ENCODE measurements at places on chromosomes 11 and 22.

GRCh38 chr11:11025087-11025486 is 167.2 kb upstream of the ZBED5 start:
- DNase-seq: no peak

GRCh38 chr11:121767433-121767832 is 314.7 kb upstream of the SORL1-AS1 start:
- DNase-seq: no peak

DNA sequence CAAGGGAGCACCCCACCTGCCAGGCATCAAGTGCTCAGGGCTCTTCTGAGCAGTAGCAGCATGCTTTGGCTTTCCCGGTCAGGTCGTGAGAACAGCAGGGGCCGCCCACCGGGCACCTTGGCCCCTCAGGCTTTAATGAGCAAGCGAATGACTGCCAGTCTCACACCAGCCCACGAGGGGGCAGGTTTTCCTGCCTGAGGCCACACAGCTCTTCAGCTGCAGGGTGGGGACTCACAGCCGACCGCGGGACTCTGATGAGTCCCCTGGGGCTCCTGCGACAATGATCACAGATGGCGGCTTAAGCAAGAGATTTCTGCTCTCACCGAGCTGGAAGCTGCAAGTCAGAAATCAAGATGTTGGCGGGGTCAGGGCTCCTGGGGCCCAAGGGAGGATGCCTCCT is 14.3 kb upstream of the FGF19 start:
- DNase-seq: no peak

DNA sequence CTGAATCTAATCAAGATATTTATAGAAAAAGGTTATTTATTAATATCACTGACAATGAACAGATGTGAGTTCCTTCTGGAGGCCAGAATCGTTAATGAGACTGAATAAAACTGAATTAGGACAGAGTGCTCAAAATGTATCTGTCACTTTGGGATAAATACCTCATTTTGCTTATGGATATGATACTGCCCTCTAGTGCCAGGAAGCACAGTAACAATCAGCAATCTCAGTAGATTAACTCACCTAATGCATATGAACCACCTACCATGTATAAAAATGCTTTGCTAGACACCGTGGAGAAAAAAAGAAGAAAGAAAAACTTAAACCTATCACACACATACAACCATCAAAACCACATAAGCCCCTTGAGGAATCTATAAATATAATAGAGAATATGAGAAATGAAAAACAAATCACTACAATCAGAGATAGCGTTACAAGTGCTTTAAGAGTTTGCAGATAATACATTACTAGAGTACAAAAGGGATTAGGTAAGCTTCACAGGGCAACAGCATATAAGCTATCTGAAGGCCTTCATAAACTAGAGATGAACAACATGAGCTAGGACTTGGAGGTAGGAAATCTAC is 117.4 kb downstream of the SGSM3 start:
- no peak for DNase-seq

DNA sequence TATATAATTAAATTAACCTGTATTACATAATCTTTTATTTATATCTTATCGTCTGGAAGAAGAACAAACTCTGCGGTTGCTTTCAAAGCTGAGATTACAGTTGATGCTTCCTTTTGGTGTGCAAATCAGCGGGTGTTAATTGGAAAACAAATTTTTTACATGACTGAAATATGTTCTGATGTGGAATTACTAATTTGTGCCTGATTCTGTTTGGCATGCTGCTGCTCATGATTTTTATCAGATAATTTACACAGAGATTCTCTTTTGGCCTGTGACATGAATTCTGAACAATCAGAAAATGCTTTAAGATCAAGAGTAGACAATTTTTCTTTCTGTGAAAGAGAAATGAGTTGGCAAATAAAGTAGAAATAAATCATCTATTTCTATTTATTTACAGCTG is 510.8 kb downstream of the NELL1 start:
- no peak for DNase-seq

DNA sequence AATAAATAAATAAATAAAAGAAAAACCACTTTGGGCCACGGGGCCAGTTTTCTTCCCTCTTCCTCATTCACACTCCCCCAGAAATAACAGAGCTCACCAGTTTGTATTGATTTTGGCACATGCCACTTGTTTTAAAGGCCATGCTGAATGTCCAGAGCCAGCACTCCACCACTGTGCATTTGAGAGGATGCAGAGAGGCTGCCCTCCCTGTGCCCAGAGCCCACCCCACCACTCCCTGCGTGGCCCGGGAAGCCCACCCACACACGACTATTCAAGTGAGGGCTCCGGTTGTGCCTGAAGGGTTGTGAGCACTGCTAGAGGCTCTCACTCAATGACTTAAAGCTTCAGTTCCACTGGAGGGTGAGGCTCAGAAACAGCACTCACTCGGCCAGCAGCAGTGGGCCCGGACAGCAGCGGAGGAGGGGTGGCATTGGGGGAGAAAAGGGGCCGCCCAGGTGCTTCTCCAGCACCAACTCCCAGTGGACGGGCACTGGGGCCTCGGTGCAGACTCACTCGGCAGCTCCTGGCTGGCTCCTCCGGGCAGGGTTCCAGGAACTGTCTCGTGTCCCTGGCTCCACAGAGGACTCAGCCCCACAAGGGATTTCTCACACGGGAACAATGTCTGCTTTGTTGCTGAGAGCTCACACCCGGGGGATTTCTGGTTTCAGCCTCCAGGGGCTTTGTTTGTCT is 112.7 kb downstream of the SHANK2 start:
- DNase-seq: no peak

GRCh38 chr22:27705408-27706080 is 96.0 kb downstream of the MN1 start:
- no peak for DNase-seq

DNA sequence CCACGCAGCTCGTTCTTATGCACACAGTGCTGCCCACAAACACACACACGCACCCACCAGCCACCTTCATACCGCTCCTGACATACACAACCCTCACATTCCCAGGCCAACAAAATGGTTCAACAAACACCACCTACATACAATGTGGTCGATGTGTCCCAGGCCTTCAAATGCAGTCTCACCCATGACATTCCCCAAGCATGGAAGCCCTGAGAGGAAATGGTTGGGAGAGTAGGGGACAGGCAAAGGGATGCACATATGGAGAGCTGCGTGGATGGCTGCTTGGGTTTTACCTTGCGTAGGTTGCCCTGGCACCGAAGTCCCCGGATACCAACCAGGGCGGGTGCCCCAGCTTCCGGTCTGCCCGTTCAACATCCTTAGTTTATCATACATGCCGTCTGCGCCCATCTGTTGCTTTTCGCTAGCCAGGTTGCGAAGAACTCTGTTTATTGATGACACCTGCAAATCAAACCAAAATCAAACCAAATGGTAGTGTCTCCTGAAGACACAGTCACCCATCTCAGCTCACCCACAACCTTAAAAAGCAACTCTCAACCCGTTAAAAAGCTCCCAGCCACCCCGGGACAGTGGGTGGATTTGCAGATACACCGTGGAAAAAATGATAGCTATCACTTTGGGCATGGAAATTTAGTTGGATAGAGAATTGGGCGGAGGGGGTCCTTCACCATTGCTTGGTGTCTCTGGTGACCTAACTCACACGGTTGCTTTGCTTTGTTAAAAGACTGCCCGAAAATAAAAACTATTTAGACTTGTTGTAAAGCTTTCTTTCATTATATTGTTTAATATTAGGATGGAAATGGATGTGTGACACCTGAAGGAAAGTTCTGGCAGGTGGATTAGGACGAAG is 10.5 kb downstream of the PAX6 start:
- DNase-seq: no peak

DNA sequence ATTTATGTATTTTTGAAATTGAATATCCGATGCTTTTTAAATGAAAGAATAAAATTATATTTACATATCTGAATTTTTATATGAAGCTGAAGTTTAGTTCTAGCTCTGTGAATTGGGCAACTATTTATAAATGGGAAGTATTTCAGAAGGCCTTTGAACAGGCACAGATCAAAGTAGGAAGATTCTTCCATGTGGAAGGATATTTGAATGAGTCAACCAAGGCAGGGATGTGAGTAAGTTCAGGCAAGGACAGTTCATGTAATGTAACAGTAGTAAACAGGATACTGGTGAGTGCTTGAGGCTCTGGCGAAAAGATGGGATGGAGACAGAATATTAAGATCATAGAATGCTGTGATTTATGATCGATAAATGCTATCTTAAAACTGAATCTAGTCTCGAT is 417.8 kb upstream of the CCDC179 start:
- no peak for DNase-seq

GRCh38 chr11:15034687-15035267 is 38.6 kb upstream of the CALCB start:
- DNase-seq: no peak

DNA sequence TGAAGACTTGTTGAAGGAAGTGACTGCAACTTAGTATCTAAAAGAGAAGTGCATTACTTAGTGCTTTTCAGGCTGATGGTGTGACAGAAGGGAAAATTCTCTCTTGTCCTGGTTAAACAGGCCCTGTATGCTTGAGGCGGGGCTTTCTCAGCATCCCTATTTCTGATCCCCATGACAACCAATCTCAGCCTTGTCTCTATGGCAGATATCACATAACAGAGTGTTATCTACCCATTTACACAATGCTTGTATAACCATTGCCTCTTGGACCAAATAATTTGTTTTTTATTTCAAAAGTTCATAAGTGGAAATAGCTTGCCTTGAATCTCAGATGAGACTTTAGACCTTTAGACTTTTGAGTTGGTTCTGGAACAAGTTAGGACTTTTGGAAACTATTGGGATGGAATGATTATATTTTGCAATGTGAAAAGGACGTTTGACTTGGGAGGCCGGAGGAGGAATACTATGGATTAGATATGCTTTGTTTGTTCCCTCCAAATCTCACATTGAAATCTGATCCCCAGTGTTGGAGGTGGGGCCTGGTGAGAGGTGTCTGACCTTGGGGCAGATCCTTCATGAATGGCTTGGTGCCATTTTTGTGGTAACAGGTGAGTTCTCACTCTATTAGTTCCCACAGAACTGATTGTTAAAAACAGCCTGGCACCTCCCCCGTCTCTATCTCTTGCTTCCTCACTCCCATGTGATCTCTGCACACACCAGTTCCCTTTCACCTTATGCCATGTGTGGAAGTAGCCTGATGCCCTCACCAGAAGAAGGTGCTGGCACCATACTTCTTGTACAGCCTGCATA is 3.1 kb upstream of the GLYAT start:
- DNase-seq: no peak

GRCh38 chr11:68149417-68149816 is 28.2 kb upstream of the CHKA start:
- no peak for DNase-seq

DNA sequence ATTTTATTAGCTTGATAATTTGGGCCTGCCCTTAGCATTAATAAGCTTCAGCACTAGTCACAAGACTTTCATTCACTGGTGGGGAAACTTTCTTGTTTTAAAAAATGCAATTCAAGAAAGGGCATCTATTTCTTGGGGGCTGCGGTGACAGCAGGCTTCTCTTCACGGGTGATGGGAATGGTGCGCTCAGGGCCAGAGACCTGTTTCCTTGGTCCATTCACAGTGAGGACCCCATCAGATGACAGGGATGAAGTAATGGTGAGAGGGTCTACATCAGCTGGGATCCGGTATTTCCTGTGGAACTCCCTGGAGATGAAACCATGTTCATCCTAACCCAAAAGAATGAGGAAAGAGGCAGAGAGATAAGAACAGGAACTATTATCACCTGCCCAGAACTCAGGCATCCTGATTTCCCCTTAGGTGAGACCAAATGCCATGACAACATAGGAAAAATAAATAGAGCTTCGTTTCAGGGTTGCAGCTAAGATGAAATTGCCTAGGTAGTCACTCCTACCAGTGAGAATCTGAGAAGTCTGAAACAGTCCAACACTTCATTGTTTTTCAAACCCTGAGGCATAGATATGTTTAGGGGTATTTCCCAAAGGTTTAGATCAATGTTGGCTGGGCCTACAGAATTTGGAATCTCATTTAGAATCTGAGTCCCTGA is 2.8 kb downstream of the CRYAB start:
- DNase-seq: no peak

DNA sequence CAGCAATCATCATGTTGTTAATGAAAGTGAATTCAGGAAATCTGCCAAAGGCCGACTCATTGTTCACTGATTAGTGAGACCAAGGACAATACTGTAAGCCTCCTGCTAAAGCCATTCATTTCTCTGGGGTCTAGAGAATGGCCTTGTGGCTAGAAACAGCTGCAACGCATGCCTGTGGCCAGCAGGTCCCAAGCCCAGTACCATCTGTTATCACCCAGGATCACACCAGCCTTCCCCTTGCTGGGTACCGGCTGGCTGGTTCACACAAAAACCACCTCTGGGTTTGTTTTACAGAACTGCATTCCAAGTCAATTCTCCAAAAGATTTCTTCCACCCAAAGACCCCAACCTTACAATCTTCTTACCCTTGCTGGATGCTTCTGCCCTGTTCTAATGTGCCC is 1.1 kb downstream of the PLAAT5 start:
- no peak for DNase-seq
